ENCODE measurements at places on chromosomes 5 and 9.

DNA sequence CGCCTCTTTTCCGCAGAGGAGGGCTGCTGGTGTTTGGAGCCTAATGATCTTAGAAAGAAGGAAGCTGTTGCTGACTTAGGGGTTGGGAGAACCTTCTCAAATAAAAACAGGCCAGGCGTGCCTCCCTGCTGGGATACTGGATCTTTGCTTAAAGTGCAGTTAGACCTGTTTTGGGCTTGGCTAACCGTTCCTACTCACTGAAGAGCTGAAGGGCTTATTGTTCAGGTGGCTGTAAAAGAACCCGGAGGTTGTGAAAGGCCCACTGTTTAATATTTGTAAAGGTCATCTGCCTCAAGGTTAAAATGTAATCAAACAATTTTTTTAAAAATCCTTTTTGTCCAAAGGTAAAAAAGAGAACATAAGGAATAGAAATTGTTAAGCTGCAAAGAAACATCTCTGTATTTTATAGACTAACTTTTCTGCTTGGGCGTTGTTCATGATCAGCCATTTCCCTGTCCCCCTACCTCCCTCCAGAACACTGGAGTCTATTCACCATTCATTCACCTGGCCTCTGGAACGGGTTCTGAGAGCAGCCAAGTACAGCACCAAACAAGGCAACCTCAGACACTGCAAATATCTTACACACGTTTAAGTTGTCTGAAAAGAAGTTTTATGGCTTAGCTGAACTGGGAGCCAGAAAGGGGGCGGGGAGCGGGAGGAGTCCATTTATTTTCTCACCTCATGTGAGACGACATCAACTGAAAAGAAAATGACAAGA lies 18.6 kb upstream of the MTMR12 start:
- no peak for DNase-seq

- no peak for DNase-seq
Observed at GRCh38 chr5:78568212-78568611, 80.4 kb downstream of the LHFPL2 start.

- DNase-seq = no peak
Observed at GRCh38 chr5:169950333-169950732, 30.0 kb downstream of the INSYN2B start.

DNA sequence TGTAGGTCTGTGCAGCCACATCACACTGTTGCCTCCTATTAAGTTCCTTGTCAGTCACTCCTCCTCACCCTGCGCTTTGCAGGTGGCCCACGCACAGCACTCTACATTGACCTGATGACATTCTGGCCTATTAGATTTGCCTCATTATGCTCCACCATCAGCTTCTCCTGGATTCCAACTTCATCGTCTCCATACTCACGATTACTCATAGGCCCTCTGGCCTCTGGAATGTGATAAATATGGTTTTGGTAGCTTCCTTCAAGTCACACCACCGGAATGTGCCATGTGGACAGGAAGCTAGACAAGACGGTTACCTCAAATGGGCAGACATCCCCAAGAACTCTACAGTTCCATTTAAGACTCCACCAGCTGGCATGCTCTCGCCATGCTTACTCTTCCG lies 158.0 kb upstream of the LHFPL2 start:
- DNase-seq = peak; percentile 99

- DNase-seq = peak; percentile 47
Observed at GRCh38 chr9:116002624-116003023, 151.0 kb upstream of the PAPPA start.

- DNase-seq = peak; percentile 82
Observed at GRCh38 chr9:108056805-108057386, 567.3 kb upstream of the KLF4 start.

DNA sequence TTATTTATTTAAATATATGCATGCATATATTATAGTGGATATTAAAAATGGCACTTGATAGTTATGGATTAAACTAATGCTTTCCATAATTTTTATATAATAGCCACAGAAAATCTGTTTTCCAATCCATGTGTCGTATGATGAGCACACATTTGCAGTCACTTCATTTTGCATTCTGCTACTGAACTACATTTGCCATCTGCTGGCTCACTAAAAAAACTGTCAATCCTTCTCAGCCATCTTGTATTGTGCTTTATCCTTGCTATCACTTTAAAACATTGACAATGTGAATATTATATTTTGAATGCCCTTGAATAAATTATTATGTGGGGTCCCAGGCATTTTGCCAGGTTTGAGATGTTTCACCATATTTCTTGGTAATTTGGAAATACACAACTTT lies 586.6 kb downstream of the DNAH5 start:
- no peak for DNase-seq

DNA sequence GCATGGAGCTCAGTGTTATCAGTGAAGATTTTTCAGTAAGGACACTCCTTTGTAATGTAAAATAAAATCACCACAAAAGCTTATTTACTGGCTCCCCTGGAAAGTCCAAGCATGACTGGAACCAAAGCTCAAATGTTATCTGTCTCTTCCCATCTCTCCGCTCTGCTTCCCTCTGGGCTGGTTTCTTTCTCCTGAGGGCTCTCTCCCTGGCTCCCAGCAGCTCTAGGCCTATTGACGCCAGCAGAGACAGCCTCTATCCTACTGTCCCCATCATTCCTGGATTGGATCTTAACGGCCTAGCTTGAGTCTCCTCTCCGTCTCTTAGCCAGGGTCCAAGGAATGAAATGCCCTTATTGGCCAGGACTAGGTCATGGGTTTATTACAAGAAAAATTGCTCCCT lies 86.1 kb downstream of the TMEM167A start:
- no peak for DNase-seq

- DNase-seq = no peak
Observed at GRCh38 chr9:108149326-108149725, 659.8 kb upstream of the KLF4 start.

DNA sequence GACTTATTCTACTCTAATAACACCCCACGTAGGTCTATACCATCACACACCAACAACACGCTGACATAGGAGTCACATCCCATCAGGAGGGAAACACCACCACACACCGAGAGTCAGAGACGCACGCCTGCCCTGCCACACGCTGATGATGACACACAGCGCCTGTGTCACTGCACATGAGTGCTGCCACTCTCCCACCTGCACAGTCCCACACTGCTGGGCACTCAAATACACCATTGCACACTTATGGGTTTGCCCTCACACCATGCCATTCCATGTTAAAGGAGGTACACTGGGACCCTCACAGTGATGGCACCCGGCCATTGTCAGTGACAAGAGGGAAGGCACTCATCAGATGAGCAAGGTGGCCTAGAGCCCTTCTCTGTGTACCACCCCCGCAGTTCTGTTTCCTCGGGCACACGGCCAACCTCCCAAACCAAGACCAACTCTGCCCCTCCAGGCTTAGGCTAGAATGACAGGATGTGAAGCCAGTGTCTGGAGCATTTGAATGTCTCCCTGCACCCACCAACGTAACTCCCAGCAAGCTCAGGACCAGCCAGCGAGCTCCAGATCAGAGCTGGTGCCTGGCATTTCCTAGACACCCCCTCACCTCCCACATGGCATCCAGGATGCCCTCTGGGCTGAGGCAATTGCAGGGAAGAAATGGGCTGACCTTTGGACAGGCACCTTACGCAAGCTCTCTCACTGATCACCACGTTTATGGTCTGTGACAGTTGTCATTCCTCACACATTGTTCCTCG lies 3.6 kb upstream of the CPLX2 start:
- peak; percentile 10 for DNase-seq

DNA sequence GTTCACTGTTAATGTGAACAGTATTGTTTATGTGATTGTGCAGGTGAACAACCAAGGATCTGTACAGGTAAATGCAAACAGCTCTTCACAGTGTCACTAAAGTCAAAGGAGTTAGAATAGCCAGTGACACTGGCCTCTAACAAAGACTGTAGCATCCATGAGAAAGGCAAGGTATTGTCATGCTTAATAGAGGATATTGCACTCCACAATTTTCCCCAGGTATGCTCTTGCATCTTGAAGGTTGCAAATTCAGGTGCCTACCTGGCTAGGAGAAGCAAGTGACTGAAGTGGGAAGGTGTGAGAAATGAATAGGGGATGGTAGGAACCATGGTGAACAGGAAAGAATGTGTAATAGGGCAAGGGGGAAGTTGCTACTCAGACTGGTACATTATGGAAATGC lies 101.2 kb upstream of the EFNA5 start:
- no peak for DNase-seq

- DNase-seq = no peak
Observed at GRCh38 chr5:179798144-179798770, 4.5 kb downstream of the LTC4S start.
